RKO (cell line): ENCODE measurements at places on chromosomes 16 and 17.

DNA sequence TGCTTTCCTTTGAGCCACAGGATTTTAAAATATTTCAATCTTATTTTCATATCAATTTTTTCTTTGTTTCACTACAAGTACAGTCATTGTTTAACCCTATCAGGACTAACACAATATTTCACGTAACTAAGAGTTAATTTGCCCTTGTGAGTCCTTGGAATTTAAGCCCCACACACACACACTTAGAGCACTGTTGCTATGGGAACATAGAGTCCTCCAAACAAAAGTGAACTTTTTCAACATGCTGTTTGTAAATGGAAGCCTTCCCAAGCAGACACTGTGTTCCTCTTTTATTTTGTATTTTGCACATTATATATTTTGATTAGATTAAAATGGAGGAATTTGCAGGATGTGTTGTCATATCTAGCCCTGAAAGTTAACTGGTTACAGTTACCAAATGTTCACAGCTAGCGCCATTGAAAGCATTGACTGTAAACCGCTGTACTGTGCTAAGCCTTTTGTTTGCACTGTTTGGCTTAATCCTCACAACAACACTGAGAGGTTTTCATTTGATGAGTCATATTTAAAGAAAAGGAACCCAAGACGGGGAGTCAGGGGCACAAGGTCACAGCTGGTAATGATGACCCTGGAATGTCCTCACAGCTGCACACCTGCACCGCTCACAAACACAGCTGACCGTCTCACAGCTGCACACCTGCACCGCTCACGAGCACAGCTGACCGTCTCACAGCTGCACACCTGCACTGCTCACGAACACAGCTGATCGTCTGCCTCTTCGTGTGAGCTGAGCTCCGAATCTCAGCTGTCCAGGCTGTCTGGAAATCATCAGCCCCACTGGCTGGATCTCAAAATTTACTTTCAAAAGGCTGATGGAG lies 6.3 kb downstream of the HSBP1 start:
- no peak for DNase-seq

DNA sequence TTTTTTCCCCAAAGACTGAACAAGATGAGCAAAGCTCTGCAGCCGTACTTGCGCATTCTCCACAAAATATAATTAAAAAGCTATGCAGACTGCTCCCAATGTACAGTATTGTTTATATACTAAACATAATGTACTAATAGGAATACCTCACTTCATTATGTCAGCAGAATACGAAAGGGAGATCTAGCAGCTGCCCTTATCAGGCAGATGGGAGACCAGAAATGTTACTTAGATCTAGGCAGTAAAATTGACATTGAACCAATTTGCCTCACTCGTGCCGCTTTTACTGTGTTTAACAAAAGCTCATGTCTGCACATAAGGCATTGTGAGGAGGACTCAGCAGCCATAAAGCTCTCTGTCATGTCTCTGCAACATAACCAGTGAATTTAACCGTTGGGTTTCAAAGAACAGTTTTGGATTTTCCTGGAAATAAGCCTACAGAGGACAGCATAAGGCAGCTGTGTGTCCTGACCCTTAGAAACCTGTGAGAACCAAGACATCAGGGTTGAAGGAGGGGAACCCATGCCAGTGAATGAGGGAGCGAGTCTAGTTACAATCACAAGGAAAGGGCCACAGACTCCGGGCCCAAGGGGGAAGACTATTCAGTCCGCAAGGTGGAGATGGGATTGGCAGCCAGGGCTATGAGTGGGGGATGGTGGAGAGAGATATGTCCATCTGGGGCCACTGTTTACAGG lies 71.4 kb downstream of the GNAO1 start:
- DNase-seq: no peak

DNA sequence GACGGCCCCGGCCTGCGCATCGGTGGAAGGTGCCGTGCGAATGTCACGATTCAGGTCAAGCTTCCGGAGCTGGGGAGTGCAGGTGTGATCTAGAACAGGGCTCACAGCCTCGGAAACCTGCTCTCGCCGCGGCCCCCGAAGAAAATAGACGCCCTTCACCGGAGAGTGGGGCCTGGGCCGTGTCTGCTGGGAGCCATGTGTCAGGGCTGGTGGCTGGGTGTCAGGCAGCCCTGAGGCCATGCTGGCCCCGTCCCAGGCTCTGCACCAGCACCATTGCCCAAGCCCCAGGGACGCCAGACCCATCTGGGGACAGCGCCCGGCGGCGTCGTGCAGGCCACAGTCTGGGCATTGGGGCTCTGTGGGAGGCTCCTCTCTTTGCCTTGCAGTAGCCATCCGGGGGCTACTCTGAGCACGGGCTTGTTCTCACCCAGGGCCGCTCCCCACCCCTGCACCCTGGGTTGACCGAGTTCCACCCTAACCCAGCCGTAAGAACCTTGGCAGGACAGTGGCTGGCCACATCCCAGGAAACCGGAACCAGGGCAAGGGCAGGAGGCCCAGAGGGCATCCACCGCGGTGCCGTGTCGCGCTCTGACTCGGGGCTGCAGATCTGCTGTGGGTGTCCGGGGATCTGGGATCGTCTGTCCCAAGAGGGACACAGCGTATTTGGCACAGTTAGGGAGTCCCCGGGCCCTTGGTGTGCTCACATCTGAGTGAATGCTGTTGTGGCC lies 5.3 kb upstream of the NUDT16L1 start:
- DNase-seq: no peak

GRCh38 chr17:16283705-16284104 lies 66.7 kb downstream of the PIGL start:
- peak; percentile 24 for DNase-seq

DNA sequence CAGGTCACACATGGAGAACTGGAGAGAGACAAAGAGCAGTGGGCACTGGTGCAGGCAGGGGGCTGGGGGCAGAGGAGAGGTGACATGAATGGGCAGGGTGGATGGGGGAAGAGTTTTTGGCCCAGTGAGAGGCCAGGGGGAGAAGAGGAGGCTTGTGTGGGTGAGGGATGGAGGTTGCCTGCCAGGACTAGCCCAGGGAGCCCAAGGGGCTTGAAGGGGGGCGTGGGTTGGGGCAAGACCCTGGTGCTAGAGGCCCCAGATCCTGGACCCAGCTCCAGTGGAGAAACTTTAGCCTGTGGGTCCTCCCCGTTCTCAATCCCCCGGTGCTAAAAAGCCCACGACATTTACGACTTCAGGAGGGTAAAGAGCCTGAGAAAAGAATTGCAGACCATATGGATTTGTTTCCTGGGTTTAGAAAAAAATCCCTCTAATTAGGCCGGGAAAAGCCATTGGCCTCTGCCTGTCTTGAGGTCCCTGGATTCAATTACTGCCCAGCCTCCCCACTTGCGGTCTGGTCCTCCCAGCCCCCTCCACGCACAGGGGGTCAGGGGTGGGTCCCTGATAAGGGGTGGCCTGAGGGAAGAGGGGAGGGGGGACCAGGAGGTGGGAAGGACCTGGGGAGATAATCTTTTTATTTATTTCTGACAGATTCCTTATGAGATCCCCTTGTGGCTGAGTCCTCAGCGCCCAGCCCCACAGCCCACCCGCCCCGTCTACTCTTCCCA lies 33.0 kb downstream of the NGFR start:
- DNase-seq: no peak

- no peak for DNase-seq
Measured at GRCh38 chr17:61986898-61987297, 59.1 kb upstream of the INTS2 start.

DNA sequence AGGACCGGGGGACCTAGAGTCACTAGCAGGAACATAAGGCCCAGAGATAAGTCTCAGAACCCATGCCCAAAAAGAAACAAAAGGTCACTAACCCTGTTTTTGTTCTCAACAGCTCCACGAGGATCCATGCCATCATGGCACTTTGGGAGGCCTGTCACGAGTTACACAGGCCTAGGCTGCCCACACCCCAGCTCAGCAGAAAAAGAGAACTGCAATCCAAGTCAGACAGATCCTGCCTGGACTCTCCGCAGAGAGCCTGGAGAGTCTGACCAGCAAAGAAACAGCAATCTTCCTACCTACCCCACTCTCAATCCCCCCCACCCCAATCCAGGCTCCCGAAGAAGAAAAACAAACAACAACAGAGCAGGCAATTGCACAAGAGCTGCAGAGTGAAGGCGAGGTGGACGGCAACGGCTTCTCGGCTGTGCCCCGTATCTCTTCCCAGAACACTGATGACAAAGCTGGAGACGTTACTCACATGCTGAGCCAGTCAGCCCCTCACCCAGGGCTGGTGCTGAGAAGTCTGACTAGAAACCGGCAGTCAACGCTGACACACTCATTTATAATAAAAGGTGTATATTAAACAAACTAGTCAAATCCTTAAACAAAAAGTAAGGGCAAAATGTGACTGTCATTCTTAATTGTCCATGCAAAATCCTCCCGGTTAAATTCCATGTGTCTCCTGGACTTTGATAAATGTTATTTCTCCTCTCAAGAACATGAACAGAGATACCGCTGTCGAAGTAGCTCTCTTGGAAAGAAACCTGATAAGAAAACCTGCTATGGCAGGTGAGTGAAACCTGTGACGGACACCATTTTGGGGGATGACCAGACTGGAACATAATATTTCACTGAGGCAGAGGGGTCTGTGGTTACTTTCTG lies 89.3 kb downstream of the SMG6 start:
- no peak for DNase-seq

GRCh38 chr17:43591779-43592562 lies 45.8 kb upstream of the ETV4 start:
- no peak for DNase-seq

GRCh38 chr16:78147911-78148401 lies 48.5 kb downstream of the WWOX start:
- DNase-seq: no peak

DNA sequence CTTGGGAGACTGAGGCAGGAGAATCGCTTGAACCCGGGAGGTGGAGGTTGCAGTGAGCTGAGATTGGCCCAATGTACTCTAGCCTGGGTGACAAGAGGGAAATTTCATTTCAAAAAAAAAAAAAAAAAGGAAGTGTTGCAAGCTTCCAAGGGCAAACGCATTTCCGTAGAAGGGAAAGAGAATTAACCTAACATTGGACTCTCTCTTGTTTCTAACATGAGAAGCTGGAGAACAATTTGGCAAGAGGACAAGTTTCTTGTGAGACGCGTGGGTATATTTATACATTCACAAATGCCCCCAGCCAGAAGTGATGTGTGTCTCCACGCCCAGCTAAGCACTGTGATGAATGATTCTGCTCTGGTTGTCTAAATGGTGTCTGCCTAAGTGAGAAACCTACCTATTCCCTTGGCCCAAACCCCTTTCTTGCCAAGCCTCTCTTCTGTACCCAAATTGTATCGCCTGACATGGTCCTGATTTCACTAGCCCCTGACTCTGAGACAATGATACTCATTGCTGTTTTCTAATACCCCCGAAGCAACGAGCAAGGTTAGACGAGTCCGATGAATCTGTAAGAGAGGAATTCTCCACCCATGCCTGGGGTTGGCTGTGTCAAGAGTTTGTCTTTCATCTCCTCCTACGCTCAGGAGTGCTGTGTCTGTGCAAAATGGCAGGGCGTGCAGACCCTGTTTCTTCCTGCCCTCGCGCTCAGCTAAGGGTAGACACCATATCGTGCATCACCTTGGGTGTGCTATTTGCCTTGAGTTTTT lies 14.2 kb upstream of the ST6GALNAC2 start:
- DNase-seq: no peak

- DNase-seq: no peak
Measured at GRCh38 chr17:17353625-17354484, 50.7 kb downstream of the NT5M start.

DNA sequence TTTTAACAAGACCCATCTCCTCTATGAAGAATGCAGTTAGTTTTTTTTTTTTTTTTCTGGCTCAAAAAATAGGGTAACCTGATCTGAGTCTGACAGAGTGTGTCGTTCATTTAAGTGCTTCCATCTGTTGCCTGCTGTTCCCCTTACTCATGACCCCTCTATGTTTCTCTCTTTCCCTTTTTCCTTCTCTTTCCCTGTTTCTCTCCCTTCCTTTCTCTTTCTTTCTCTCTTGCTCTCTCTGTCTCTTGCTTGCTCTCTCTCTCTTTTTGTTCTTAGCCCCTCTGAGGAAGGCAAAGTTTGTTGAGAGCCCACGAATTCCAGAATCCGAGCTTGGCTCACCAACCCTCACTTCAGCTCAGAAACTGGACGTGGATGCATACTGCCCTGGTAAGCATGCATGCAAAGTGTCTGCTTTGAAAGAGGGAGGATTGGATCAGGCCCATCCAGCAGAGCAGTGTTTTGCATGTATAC lies 185.0 kb downstream of the TANC2 start:
- no peak for DNase-seq

DNA sequence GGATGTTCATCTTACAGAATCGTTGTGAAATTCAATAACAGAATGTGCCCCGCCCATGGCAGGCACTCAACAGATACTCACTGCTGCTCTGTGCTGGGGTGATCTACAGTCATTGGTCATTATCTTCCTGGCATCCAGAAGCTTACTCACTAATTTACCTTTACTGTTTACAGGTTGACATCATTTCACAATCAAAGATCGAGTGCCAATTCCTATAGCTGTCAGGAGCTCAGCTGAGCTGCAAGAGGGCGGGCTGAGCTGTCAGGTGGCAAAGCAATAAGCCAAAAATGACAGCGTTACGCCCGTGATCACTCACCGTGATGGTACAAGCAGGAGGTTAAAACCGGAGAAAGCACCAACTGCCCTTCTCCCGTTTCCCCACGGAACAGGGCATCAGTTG lies 51.2 kb downstream of the LITAF start:
- no peak for DNase-seq

GRCh38 chr16:82960918-82961317 lies 334.1 kb downstream of the CDH13 start:
- DNase-seq: no peak

GRCh38 chr17:73591296-73592078 lies 52.8 kb downstream of the SDK2 start:
- no peak for DNase-seq

GRCh38 chr17:29004081-29004692 lies 1.6 kb downstream of the SEZ6 start:
- DNase-seq: no peak

DNA sequence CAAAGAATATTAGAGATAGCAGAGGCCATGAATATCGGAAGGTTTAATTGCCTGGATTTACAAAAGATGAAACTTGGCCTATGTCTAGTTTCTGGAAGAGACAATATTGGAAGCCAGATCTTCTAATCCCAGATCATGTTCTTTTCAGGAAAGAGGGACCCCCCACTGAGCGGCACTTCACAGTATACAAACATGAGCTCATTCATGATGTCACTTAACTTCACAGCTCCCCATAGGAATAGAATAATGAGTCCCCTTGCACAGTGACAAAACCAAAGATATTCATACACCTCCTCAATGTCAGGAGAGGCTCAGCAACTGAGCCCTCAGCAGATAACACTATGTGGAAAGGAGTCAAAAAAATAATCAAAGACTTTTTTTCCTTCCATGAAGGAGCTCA lies 147.5 kb downstream of the CDH11 start:
- DNase-seq: no peak

GRCh38 chr17:66468241-66469087 lies 166.1 kb downstream of the PRKCA start:
- DNase-seq: no peak

DNA sequence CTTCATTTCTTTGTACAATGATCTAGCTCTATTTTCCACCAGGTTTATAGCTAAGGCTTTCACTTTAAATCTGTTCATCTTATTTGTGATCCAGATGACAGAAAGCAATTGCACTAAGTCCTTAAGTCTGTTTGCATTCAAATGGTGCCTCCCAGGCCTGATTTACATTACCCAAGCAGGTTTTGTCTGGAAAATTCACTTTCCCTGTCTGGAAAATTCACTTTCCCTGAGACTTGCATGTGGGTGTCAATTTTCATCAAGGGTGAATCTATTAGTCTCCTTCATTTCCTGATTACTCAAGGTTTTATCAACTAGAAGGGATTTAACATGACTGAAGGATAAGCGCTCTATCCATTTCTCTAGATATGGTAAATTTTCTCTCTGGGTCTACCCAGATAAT lies 1480.2 kb upstream of the GOT2 start:
- no peak for DNase-seq

- DNase-seq: no peak
Measured at GRCh38 chr16:81581107-81581506, 136.5 kb downstream of the CMIP start.
